Right ventricle myocardium superior (tissue), 1 donor: ENCODE measurements at places on chromosomes 5 and 9. TPM values are rescaled to one million over a fixed set of nuclear protein-coding genes. Genes with fewer than 3 reads are reported as not detected.

DNA sequence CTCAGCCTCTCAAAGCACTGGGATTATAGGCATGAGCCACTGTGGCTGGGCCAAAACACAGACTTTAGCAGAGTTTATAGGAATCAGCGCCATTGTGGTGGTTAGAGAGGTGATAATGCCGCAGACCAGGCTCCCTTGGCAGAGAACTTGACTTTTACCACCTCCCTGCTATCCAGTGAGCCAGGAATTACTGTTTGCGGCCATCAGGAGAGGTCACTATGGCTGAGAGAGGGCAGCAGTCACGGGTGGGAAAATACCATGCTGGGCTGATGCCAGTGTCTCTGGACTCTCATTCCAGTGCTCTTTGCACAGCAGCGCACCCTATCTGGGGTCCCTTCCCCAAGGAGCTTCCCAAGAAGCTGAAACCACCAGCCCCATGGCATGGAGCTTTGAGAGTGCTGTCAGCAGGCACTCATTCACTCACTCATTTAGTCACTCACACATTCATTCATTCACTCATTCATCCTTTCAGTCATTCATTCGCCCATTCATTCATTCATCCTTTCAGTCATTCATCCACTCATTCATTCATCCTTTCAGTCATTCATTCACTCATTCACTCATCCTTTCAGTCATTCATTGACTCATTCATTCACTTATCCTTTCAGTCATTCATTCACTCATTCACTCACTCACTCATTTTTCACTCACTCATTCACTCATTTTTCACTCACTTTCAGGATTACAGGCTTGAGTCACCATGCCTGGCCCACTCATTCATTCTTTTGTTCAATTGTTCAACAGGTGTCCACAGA, 27.3 kb upstream of the RNU6ATAC start:
- no peak for DNase-seq

UBE2B gene
- 236 TPM for total RNA-seq

PPP3R2 gene
- not detected for total RNA-seq

SVEP1 gene
- 6.8 TPM for total RNA-seq

DNA sequence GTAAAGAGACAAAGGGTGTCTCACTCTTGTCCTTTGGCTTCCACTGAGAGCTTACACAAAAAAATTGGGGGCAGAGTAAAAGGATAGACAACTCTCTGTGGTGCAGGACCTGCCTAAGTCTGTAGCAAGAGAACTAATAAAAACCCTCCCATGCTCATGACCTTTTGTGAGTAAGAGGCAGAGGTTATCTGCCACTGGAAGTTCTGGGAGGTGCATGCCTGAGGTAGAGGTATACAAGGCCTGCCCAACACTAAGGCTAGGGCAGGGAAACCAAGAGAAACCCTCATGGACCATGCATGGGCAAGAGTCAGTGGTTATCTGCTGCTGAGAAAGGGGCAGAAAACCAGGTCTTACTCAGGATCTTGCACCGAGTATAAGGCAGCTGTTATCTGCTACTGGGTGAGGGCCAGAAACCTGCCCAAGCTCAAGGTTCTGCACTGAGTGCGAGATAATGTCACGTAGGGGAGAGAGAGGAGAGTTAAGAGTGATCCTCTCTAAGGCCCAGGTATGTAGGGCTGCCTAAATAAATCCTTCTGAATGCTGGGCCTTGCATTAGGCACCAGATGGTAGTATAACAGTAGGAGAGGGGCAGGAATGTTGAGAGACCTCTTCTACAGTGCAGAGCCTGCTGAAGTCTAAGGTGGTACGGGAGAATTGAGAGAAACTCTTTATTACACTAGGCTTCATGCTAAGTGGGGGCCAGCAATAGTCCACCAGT, 143.4 kb downstream of the MACROH2A1 start:
- no peak for DNase-seq

- no peak for DNase-seq
Measured at GRCh38 chr5:67032921-67033664, 163.5 kb downstream of the CD180 start.

PPP1R26 gene
- 23.3 TPM for total RNA-seq

DNA sequence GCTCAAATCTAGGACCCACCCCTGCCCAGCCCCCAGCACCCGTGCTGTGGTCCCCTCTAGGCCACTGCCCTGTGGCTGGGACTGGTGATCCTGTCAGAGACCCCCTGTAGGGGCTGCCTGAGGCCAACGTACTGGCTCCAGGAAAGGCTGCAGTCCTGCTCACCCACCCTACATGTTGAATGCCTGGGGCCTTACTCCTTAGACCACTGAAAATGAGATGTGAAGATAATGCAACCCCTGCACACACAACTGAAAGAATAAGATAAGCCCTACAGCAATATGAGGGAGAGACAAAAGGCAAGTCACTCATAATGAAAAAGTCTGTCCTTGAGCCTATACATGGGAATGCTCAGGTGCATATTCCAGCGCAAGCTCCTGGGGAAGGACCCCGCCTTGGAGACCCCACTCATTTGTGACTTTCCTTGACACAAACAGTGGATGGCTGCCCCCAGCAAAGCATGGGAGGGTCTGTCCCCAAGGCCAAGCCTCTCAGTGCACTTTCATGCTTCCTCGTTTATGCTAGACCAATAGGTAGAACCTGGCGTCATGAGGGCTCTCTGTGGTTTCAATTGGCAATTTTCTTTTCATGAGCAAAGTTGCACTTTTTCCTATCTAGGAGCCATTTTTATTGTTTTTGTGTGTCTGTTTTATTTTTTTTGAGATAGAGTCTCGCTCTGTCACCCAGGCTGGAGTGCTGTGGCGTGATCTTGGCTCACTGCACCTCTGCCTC, 12.5 kb upstream of the WNK2 start:
- DNase-seq, result no peak

GRCh38 chr9:94922691-94923107, 196.2 kb downstream of the AOPEP start:
- no peak for DNase-seq

DNA sequence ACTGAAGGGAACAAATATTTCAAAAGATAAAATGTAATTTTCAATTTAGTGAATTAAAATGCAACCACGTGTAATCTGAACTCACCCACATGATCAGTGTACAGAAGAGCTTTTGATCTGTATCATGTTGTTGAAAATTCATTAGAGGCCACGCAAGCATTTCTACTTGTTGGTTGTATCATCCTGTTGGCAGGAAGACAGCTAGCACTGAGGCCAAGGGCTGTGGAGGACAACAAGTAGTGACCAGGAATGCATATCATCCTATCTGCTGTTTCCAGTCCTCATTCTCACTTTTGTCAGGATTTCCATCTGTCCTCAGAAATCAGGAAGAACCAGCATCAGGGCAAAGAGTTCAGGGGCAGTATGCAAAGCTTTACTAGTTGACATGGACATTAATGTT, 29.9 kb upstream of the CKS2 start:
- DNase-seq, result no peak

- DNase-seq, result no peak
Measured at GRCh38 chr5:96649681-96650540, 12.3 kb upstream of the CAST start.
